ENCODE measurements at places on chromosomes 3 and 15.

GRCh38 chr3:63343674-63344073 is 65.6 kb downstream of the SYNPR start:
- DNase-seq = peak; percentile 58

DNA sequence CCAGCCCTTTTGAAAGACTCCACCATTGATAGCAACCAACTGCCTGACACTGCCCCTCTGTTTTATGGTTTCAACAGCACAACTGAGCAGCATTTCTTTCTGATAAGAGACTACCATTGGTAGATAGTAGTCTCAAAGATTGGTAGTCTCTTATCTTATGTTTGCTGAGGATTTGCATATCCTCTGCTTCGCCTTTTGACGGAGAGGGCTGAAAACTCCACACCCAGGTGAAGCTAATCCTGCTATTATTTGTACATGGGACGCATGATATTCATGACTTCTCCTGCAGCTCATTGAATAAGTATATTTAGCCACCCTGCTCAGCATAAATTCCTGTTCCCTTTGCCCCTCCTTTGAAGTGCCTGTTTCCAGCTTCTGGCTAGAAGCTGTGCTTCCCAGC is 119.4 kb upstream of the STRIT1 start:
- no peak for DNase-seq

- no peak for DNase-seq
These were observed 83.8 kb downstream of the MRPL46 start for GRCh38 chr15:88383354-88383753.

DNA sequence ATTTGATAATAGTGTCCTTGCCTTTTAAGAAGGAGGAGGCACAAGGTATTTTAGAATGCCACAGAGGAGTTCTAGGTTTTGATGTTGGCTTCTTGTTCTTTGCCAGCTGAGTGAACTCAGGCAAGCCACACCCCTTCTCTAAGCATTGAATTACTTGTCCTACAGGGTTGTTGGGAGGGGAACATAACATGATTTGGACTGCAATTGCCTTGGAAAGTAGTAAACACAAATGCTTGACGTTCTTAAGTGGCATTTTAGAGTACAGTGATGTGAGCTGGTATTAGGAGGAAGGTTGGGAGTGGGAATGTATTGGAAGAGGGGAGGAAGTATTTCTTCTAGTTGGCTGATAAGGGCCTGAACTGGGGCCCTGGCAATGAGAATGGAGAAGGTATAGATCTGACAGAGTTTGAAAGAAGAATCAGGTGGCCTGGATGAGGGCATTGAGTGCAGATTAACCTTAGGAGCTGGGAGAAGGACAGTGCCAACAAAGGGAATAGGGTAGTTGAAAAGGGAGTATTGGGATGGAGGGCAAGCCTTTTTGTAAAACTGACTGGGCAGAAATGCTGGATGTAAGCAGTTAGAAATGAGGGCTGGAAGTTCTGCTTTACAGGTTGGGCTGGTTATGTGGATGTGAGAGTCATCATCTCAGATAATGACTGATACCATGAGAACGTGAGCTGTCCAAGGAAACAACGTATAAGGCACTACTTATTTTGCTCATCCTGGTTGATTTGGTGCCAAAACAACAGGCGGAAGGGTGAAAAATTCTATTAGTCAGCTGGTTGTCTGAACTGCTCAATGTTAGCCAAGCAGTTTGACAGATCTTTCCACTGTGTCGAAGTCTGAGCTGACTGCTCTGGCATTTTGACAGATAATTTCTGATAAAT is 16.7 kb downstream of the KAT2B start:
- no peak for DNase-seq

- DNase-seq = no peak
These were observed 226.2 kb downstream of the PDCD6IP start for GRCh38 chr3:34024447-34025240.

DNA sequence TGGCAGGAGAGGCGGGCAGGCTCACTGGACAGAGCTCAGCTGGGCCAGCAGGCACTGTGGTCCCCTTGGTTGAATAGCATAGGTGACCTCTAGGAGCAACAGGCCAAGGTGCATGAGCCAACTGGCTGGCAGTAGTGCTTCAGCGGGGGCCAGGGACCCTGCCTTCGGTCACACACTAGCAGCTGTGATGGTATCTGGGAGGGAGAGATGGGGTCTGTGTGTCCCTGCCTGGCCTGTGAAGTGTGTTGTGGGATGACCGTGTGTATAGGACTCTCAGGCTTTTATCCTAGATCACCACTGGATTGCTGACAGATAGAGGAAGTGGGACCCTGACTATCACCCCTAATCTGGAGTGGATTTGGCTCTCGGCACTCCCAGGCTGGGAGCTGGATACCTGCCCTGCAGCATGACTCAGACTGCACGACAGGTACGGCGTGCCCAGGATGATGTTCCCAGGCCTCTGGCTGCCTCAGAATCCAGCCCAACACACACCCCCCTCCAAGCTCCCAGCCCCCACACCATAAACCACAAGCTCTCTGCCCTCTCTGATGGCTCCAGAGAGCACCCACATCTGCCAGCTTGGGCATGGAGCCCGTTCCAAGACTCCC is 7.8 kb downstream of the RPS17 start:
- DNase-seq = no peak

GRCh38 chr15:89822026-89822425 is 7.4 kb upstream of the ANPEP start:
- DNase-seq = no peak
